Effector memory CD8-positive, alpha-beta T cell (primary cell): ENCODE measurements at places on chromosomes 2 and 18.
A peak's percentile ranks its signal among the peaks of the same experiment; 100 is the strongest.

GRCh38 chr18:13372531-13372951 is 154.0 kb downstream of the LDLRAD4 start:
- peaks cover 5% of the 10 kb centered on the region for H3K27me3 ChIP-seq
- DNase-seq: no peak
- H3K27ac ChIP-seq: no peak overlapping the region

DNA sequence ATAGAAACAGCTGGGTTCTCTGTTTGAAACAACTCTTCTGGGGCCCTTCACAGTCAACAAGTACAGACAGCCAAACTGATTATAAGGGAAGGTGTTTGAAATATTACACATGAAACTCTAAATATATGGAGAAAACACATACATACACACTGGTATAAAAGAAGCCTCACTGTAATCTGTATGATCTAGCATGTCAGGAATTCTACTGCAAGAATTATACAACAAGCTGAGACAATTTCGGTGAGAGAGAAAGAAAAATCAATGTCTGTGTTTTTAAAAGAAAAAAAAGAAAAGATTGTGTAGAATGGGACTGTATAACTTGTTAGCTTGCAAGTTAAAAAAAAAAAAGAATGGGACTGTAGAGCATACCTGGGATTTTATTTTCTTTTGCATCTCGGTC is 26.3 kb downstream of the IRS1 start:
- H3K27me3 ChIP-seq: peaks cover 32% of the 10 kb centered on the region
- H3K36me3 ChIP-seq: no peaks in the 10 kb centered on the region
- H3K4me3 ChIP-seq: peak overlapping the region; percentile 15
- DNase-seq: no peak
- H3K4me1 ChIP-seq: peaks cover 16% of the 10 kb centered on the region

DNA sequence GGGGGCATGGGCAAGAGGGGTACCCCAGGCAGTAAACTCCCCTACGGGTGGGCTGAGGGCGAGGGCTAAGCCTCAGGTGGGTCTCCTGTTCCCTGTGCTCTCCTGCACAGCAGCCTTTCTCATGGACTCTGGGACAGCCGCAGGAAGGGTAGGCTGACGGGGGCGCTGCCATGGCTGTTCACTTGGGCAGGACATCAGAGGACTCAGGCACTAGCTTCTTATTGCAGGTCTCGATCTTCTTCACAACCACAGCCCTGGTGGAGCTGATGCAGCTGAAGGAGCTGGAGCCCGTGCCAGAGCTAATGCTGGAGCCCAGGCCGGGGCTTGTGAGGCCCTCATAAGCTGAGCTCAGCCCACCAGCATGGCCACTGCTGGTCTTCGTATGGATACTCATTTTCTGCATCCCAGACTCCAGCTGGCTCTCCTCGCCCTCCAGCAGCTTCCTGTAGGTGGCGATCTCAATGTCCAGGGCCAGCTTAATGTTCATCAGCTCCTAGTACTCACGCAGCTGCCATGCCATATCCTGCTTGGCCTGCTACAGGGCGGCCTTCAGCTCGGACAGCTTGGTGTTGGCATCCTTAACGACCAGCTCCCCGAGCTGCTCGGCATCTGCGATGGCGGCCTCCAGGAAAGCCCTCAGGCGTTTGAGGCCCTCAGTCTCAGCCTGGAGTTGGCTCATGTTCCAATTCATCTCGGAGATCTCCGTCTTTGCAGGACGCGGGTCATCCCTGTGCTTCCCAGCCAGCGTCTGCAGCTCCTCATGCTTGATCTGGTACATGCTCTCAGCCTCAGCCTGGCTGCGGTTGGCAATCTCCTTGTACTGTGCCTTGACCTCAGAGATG is 359.8 kb upstream of the SETBP1 start:
- peaks cover 4% of the 10 kb centered on the region for H3K36me3 ChIP-seq
- DNase-seq: no peak
- no peak overlapping the region for H3K4me3 ChIP-seq
- H3K4me1 ChIP-seq: no peaks in the 10 kb centered on the region
- H3K27ac ChIP-seq: no peak overlapping the region

- DNase-seq: no peak
Observed at GRCh38 chr18:36867056-36867455, 38.1 kb downstream of the KIAA1328 start.

GRCh38 chr2:132521341-132521740 is 104.7 kb downstream of the GPR39 start:
- H3K4me1 ChIP-seq: no peaks in the 10 kb centered on the region
- DNase-seq: no peak
- H3K27ac ChIP-seq: no peak overlapping the region

DNA sequence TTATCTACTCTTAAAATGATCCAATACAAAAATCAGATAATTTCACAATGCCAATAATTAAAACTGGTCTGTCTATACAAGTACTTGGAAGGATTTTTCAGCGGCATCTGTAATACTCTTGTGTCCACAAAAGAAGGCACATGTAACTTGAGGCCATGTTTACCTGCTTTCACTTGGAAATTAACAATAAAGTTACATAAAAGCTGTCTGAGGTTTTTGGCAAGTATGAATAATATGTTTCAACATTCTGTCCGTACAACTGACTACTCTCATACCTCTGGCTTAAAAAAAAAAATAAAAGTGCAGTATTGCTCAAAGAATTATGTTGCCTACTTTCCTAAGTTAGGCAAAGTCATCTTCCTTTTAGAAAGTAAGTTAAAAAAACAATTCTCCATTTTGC is 253.6 kb downstream of the NBAS start:
- no peak overlapping the region for H3K4me3 ChIP-seq
- no peak overlapping the region for H3K27ac ChIP-seq
- no peaks in the 10 kb centered on the region for H3K27me3 ChIP-seq
- no peak for DNase-seq
- H3K4me1 ChIP-seq: peaks cover 27% of the 10 kb centered on the region
- H3K36me3 ChIP-seq: peaks cover 17% of the 10 kb centered on the region

- H3K36me3 ChIP-seq: peaks cover 20% of the 10 kb centered on the region
- peak overlapping the region; percentile 97 for H3K27ac ChIP-seq
- DNase-seq: no peak
- peak overlapping the region; percentile 98 for H3K4me3 ChIP-seq
- H3K4me1 ChIP-seq: peaks cover 51% of the 10 kb centered on the region
- no peaks in the 10 kb centered on the region for H3K27me3 ChIP-seq
Observed at GRCh38 chr2:99181624-99182000, 628 bp downstream of the MRPL30 start.
